SHP77 treated with DMSO at 0.1 percent for 48 hours (cell line): ENCODE measurements at places on chromosomes 2 and 18.

GRCh38 chr2:238302087-238302486 is 13.7 kb upstream of the PER2 start:
- no peak for DNase-seq

DNA sequence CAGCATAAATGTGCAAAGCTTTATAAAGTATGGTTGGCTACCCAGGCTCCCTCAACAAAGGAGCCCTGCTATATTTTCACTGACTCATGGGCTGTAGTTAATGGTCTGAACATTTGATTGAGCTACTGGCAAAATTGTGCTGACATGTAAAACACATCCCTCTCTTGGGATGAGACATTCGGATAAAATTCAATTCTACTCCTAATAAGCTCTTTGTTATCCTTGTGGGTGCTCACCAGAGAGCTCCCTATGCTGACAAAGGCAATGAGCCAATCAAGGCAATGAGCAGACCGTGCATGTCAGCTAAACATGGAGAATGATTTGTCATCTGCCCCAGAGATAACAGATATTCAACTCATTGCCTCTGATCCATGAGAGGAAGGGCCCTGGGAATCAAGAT is 27.7 kb downstream of the SERPINB8 start:
- DNase-seq, result no peak

- DNase-seq, result no peak
Measured at GRCh38 chr18:24536834-24537233, 76.4 kb downstream of the HRH4 start.

DNA sequence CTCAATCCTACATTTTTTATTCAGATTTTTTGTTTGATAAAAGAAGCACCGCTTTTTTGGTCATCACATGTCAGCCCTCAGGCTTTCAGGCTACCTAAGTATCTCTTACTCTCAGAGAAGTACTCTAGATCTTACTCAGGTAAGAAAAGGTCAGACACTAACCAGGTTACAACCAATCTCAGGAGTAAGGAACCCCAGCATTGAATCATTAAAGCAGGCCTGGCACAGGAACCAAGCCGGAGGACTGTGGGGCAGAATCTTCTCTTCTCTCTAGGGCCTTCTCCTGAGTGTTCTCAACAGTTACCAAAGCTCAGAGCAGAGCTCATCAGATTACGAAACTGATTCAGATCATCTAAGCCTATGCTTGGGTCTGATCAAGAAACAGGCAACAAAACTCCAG is 28.2 kb downstream of the RBMS1 start:
- DNase-seq, result no peak

GRCh38 chr18:3449512-3450011 is 410 bp upstream of the TGIF1 start:
- no peak for DNase-seq

DNA sequence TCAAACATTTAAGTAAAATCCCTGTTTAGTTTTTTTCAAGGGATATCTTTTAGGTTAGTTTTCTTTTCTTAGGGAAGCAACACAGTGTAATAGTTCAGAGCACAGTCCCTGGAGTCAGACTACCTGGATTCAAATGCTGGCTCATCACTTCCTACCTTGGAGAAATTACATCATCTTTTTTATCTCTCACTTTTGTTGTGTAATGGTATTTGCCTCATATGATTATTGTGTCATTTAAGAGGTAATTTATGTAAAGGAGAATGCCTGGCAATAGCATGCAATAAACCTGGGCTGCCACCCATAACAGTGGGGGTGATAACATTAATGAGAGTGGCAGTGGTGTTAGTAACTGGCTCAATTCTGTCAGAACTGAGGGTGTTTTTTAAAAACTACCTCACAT is 26.3 kb downstream of the ERLEC1 start:
- DNase-seq, result no peak

DNA sequence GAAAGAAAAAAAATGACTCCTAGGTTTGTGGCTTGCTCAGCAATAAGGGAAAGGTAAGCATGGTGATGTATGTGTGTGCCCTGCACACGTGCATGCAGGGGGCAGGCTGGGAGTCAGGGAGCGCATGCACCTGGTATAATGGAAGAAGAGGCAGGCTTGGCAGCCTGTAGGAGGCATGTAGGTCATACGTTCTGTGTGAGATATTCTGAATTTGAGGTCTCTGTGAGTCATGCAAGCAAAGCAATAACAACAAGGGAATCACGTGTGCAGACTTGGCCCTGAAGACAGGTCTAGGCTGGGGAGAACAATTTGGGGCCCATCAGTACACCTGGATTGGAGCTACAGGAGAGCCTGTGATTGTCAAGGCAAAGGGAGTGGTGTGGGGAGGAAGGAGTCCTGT is 94.5 kb upstream of the TTC39C start:
- no peak for DNase-seq

GRCh38 chr2:221125691-221126090 is 446.4 kb downstream of the EPHA4 start:
- DNase-seq, result no peak

DNA sequence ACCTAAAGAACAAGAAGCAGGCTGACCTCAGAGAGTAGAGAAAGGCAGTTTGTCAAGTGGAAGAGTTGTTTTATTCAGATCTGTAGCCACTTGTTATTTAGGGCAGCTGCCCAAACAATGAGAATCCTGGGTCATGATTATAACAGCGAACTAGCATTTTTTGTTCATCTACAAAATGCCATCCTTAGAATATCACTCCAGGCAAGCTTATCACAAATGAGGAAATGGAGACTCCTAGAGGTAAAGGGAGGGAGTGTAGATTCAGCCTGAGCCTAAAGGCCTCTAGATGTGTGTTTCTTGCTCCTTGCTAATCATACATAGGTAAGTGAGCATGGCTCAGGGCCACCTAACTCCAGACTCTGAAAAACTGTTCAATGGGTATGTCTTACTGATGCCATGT is 126.1 kb downstream of the HNMT start:
- DNase-seq, result no peak

GRCh38 chr2:160358046-160358445 is 135.6 kb downstream of the RBMS1 start:
- DNase-seq, result no peak

DNA sequence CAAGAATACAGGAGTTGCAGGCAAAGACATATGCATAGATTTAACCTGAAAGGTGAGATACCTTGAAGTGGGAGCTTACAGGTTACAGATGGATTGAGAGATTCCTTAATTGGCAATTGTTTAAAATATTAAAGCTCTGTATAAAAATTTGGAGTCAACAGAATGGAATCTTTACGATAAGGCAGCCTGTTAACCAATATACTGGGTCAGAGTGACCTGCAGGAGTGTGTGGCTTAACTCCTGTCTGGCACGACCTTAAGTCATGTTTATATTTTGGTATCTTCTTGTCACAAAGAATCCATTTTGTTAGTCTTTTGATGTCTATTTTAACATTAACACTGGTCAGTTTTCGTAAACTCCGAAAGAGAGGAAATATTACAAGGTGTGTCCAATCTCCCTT is 1058.2 kb upstream of the CRIM1 start:
- no peak for DNase-seq

DNA sequence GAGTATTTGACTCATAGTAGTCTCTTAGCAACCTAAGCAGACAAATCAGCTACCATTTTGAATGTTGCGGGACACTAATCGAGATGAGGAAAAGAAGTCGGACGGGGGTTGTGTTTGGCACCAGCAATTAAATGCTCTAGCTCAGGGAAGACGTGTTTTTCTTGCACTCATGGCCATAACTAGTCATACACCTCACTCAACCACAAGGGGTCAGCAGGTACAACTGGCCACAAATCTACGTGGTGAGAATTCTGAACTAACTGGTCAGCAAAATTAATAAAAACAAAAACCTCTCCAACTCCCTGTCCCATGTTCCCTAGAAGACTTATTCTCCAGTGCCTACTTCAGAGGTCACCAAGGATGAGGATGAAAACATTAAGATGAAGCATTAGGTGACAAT is 1467.8 kb downstream of the DPP10 start:
- DNase-seq, result no peak

DNA sequence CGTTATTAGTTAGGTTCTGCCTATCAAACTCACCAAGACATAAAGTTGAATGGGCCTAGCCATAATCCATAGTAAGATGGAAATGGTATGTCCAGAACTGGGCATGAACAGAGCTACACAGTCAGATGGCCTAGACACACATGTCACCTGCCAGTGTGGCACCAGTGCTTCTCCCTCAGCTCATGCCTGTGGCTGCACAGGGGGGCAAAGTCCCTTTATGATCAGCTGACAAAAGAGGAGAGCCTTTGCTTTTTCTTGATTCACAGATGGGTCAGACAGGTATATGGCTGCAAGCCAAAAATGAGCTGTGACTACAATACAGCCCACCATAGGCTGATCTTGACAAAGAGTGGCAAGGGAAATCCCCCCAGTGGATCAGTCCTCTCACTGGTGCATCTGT is 28.3 kb upstream of the STARD7 start:
- DNase-seq, result no peak

DNA sequence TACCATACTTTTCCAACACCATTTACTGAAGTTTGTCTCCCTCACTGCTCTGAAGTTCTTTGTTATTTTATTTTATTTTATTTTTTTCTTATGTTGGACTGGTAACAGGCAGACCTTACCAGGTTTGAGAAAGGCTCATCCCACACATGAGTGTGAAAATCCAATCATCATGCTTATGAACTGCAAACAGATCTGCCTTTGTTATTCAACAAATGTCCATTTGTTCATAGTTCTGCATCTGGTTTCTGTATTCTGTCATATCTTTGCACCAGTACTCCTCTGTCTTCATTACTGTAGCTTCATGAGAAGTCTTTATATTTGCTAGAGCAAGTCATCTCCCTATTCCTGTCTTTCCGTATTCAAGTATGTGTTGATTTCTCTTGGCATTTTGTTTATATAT is 5.3 kb downstream of the RNU2-63P start:
- no peak for DNase-seq

DNA sequence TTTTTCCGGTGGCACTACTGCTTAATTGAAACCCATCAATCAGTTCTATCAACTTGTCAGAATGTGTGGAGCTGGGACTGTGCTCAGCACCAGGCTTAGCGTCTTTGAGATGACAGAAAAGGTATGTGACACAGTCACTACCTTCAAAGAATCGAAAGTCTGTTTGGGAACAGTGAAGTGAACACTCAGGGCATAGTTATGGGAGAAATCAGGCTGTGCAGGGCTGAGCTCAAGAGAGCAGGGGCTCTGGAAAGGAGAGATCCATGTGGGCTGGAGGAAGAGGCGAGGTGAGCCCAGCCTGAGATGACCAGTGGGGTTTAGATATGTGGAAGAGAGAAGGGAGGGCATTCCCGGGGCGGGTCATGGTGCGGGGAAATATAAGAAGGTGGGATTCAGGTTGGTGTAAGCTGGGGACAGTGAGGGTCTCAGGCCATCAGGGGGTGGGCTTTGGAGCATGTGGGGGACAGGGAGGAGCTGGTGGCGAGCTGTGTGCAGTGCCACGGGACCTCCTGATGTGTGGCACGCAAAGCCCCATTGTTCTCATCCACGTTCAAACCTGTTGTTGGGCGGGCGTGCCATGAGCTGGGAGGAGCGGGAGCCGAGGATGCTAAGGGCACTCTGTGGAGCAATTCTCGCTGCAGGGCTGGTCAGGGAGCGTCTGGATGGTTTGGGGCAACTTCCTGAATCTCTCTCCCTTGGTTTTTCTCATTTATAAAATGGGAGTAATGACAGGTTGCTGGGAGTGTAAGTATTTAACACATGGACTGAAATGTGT is 72.5 kb downstream of the VAPA start:
- no peak for DNase-seq

- peak; percentile 52 for DNase-seq
Measured at GRCh38 chr2:162731917-162732804, 106.4 kb downstream of the KCNH7 start.

DNA sequence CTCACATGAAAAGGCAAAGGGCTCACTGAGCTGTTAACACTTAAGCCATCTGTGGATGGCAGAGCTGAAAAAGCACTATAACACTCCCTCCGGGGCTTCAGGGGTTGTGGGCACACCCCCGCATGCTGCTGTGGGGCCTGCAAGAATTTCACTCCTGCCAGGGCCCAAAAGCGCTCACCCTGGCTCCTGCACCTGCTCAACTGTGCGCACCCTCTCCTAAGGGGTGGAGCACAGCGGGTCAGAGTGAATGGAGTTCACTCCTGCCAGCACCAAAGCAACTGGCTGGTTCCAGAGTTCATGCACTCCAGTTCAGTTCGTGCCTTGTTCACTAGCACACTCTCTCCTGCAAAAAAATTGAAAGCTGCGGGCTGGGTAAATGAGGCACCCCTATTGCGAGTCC is 814.2 kb upstream of the SLC39A10 start:
- no peak for DNase-seq
